ENCODE measurements at places on chromosomes 1 and 21.

DNA sequence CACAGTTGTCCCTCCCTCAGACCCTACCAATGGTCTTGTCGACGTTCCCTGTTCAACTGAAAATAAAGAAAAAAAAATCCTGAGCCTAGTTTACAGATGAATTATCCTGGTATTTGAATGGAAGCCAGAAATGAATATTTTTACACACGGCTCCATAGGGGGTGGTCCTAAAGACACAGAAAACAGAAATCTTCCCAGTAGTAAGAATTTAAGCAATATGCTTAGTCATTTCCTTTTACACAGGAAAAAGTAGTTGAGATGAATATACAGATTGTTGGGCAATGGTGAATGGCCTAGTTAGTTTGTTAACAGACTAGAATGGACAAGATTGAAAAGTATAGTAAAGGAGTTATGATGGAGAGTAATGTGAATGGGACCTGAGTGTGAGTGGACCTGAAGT lies 67.4 kb downstream of the RGS18 start:
- no peak for DNase-seq

- no peak for DNase-seq
These were observed 61.4 kb upstream of the DYNLT5 start for GRCh38 chr1:66690666-66691381.

GRCh38 chr21:45528028-45528705 lies 14.1 kb downstream of the SLC19A1 start:
- DNase-seq, result no peak

DNA sequence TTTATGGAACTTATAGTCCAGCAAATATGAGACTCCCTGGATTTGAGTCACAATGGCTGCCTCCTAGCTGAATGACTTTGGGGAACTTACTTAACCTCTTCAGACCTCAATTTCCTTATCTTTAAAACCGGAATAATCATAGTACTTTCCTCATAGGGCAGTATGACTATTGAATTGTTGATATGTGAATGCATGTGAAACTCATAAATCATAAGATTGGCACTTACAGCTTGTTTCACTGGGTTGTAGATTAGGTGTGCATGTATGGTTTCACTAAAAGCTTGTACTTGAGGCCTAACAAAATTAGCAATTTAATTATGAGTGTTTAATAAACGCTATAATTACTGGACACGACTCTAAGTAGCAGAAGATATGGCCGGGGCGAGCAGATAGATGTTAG lies 72.5 kb downstream of the ST6GALNAC5 start:
- no peak for DNase-seq
